ENCODE measurements at places on chromosomes 16 and 17. TPM values are rescaled to one million over a fixed set of nuclear protein-coding genes. Genes with fewer than 3 reads are reported as not detected.

Gene TBC1D3I
- not detected for total RNA-seq

DNA sequence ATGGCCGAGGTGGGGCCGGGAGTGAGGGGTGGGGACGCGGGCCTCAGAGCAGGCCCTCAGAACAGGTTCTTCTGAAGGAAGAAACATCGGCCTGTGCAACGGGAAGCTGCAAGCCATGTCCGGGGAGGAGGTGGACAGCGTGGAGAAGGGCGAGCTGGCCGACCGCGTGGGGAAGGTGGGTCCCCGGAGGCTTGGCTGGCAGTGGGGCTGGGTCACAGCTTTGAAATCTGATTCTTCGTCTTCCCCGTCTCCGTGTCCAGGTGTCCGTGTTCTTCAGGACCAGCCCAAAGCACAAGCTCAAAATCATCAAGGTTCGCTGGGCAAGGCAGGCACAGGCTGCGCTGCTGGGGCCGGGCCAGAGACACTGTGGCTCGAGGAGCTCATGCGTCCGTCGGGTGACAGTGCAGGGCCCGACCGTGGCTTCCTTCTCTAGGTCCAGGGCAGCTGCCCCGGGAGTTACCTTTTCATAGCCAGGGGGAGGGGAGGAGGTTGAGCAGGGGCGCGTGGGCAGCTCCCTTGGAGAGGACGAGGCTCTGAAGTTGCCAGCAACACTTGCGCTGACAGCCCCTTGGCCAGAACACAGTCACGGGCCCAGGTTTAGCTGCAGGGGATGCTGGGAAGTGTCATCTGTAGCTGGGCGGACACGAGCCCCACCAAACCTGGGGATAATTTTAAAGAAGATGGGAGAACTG is 51.3 kb downstream of the MEAK7 start:
- no peaks in the 10 kb centered on the region for H3K4me1 ChIP-seq
- DNase-seq = no peak
- H3K36me3 ChIP-seq = no peaks in the 10 kb centered on the region
- H3K4me3 ChIP-seq = no peak overlapping the region
- no peaks in the 10 kb centered on the region for H3K27me3 ChIP-seq

- no peaks in the 10 kb centered on the region for H3K27me3 ChIP-seq
Observed at GRCh38 chr17:72321896-72322295, 201.1 kb downstream of the SOX9 start.

Gene RCVRN
- total RNA-seq = not detected

- H3K27ac ChIP-seq = no peak overlapping the region
- no peaks in the 10 kb centered on the region for H3K27me3 ChIP-seq
- H3K4me3 ChIP-seq = no peak overlapping the region
Observed at GRCh38 chr17:10349403-10349802, 23.4 kb downstream of the MYH13 start.

Gene SECTM1
- 0.16 TPM for total RNA-seq

GRCh38 chr16:31455601-31456314 is 3.5 kb upstream of the ARMC5 start:
- no peak overlapping the region for H3K27ac ChIP-seq
- H3K27me3 ChIP-seq = no peaks in the 10 kb centered on the region
- no peak overlapping the region for H3K4me3 ChIP-seq
- peak; percentile 79 for DNase-seq
- H3K4me1 ChIP-seq = peaks cover 41% of the 10 kb centered on the region

DNA sequence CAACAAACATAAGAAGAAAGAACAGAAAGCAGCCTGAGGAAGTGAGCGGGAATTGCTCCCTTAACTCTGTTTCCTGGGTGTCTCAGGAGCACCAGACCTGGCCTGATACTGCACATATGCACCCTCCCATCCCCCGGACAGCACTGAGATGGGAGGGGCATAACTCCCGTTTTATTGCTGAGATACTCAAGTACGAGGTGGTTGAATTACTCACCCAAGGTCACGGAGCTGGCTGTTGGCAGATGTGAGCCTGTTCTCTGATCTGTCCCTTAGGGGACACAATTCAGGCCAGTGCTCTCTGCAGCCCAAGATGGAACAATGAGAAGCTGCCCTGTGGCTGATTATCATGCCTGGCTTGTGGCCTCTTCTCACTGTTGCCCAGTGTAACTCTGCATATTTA is 9.1 kb upstream of the MED9 start:
- no peak overlapping the region for H3K27ac ChIP-seq
- no peak for DNase-seq
- H3K4me1 ChIP-seq = no peaks in the 10 kb centered on the region
- no peaks in the 10 kb centered on the region for H3K36me3 ChIP-seq
- no peak overlapping the region for H3K4me3 ChIP-seq
- H3K27me3 ChIP-seq = no peaks in the 10 kb centered on the region

DNA sequence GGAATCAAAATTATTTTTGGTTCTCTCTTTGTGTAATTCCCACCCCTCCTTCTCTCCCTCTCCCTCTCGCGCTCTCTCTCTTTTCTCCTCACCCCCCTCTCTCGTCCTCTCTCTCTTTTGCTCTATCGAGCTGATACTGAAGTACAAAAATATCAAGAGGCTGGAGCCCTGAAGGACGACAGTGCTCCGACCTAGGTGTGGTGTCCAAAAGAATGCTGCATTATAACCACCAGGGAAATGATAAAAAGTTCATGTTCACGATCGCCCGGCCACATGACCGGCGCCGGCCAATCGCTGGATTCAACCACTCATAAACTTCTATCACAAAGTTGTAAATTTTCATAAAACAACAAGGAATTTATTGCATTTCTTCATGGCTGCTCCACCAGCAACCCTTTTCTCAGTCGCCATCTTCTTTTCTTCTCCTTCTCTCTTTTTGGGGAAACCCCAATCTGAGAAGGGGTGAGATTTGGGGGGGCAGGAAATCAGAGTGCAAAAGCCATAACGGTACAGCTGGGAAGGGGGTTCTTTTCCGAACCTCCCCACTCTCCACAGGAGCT is at the start of gene HOXB6:
Gene HOXB6, minus strand, starts transcription at position 217 of the 560 bp plus-strand sequence. CDS start 6,836 bp downstream, outside the sequence.
- H3K36me3 ChIP-seq = no peaks in the 10 kb centered on the region
- no peak for DNase-seq
- no peak within 1 kb of the TSS for H3K27ac ChIP-seq
- no peak within 1 kb of the TSS for H3K4me3 ChIP-seq

GRCh38 chr17:9432134-9432885 is 143.3 kb downstream of the STX8 start:
- H3K27ac ChIP-seq = no peak overlapping the region
- no peak for DNase-seq
- no peaks in the 10 kb centered on the region for H3K27me3 ChIP-seq
- H3K4me1 ChIP-seq = 0 out of 2 replicates have a peak, but pooled peaks cover 3% of the 10 kb centered on the region
- H3K36me3 ChIP-seq = no peaks in the 10 kb centered on the region

GRCh38 chr17:42285346-42286050 is 2.8 kb upstream of the STAT5A start:
- no peak for DNase-seq
- H3K27ac ChIP-seq = no peak overlapping the region
- H3K27me3 ChIP-seq = peaks cover 39% of the 10 kb centered on the region
- H3K4me3 ChIP-seq = no peak overlapping the region
